Cerebellar cortex (tissue), 1 donor: ENCODE measurements at places on chromosomes 7 and 10.

DNA sequence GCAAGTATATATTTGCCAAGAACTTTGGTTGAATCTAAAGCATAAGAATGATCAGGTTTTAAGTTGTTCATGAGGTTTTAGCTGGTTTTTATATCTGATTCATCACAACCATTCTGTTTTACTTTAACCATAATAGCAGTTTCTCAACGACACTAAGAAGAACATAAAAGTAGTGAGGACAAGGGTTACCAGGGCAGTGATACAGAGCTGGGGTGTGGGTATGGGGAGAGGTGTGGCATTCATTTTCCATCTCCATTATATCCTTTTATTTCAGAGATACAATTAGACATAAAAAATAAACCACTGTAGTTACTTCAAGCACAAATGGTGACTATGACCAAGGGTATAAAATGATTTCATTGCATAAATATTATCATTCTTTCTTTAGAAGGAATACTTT lies 149.8 kb upstream of the STEAP4 start:
- no peak for DNase-seq

GRCh38 chr10:78002541-78003288 lies 26.6 kb downstream of the POLR3A start:
- no peak for DNase-seq

DNA sequence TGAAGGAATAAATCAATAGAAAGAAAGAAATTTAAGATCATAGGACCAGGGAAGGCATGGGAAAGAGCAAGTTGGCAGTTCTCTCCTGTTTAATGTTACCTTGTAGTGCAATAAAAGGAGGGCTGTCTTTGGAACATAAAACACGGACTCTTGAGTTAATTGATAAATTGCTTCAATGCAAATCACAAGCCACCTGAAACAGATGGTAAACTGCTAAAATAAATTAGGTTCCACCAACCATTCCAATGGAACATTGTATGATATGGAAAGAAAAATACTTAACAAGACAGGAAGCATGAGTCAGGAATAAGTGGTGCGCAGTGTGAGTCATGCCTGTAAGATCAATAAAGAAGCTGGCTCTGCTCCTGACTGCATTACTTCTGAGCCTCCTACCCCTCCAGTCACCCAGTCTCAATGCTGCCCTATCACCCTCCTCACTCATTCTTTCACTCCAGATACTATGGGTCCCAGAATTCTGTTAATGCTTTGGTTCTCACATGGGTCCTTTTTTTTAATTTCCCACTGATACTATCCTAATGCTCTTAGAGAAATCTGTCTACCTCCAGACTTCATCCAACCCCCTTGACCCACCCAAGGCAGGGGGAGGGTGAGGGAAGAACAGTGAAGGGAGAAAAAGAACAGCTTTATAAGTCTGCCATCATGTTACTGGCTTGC lies 78.9 kb downstream of the LRRC17 start:
- DNase-seq = no peak

DNA sequence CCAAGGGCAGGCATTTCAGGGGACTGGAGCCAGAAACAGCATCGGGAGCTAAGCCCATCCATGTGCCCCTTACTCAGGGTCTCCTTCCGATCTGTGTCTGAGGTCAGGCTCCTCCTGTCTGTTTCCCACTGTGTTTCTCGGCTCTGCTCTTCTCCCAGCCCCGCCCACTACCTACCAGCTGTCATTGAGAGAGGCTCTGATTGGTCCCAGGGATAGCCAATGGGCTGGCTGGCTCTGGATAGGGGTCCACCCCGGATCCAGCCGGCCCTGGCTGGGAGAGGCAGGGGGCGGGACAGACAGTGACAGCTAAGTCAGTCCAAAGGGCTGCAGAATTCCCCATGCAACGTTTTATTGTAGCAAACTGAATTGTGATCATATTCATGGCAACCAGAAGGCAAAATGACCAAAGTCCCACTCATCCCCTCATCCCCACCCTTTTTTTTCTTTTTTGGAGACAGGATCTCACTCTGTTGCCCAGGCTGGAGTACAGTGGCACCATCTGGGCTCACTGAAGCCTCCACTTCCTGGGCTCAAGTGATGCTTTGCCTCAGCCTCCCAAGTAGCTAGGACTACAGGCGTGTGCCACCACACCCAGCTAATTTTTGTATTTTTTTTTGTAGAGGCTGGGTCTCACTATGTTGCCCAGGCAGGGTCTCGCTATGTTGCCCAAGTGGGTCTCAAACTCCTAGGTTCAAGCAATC lies 76.3 kb downstream of the CLIP2 start:
- DNase-seq = peak; percentile 72

GRCh38 chr10:129790715-129791446 lies 173.2 kb downstream of the EBF3 start:
- no peak for DNase-seq
